ENCODE measurements at places on chromosomes 12 and 14.
A peak's percentile ranks its signal among the peaks of the same experiment; 100 is the strongest.

DNA sequence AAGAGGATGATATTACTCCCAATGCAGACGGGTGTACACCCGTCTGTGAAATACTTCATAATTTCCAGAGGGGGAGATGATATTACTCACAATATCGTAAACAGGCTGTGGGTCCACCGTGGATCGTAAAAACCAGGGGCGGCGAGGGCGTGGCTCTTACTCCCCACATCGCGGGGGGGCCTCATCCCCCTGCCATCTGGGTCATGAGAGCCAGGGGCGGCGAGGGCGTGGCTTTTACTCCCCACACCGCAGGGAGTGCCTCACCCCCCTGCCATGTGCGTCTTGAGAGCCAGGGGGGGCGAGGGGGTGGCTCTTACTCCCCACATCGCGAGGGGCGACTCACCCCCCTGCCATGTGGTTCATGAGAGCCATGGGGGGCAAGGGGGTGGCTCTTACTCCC is 86.2 kb upstream of the GNG2 start:
- no peak for DNase-seq

DNA sequence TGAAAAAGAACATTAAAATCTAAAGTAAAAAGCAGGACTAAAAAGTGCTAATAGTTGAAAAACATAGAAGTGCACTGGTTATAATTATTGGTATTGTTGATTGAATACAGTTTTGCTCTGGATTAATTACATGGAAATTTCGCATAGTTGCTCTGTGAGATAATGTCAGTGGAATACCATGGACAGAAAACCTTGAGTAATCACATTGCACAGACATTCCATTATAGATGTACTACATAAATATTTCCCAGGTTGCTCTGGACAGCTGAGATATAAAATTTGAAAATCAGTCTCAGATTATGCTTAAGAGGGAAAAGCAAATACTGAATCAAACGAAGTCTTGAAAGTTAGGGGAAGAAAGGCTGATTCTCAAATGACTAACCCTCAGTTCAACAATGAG is 439.3 kb upstream of the FLRT2 start:
- DNase-seq, result peak; percentile 14

DNA sequence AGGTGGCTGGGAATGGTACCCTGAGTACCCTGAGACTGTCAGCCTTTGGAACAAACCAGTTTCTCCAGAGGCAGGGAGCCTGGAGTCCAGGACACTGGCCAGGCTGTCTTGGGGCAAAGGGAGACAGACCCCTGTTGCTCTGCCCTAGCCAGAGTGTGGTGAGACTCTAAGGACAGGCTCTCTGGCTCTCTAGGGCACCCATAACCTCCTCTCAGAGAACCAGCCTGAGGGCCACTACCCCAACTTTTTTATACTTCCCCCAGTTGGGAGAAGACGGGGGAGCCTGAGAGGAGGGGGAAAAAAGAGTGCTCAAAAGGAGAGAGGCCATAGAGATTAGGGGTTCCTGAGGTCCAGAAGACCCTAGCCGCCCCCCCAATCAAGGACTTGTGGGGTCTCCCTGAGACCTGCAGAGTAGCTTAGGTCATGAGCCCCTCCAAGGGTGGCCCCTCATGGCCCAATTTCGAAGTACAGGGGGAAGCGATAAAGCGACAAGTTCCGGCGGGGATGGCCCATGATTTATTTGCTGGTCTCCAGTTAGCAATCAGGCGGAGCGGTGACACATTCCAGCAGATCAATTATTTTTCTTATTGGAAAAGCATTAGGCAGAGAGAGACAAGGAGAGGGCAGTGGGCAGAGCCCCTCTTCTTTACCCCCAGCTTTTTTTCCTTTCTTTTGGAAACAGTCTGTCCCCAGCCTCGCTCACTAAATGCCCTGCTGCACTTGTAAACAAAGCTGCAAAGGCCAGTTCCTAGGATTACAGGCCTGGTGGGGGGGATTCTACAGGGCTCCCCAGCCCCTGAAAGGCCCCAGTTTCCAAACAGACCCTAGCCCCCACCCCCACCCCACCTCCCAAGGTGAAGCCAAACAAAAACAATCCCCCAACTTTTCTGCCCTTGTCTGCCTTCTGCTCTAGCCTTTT is 1.5 kb downstream of the HOXC8 start:
- DNase-seq, result no peak

DNA sequence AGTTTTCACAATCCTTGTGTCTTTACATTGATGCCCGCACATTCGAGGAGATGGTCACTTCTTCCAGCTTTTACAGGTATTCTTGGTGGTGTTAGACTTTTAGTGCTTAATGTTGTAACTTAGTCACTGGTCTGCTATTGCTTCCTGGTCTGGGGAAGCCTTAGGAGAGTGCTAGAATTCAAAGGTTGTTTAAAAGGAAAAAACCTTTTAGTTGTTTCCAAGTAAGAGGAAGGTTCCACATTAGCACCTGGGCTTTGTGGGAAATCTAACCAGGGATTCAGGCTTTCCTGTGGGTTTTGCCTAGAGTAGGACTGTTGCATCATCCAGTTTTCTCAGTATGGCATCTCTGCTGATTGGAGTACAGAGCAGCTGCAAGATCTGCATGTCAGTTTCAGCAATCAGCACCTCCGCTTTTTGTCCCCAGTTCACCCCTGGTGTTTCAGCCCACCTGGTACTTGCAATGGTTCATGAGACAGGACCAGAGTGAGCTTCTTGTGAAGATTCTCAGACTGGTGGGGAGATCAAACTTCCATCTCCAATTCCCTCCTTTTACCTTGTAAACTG is 44.0 kb upstream of the PLBD1 start:
- DNase-seq, result no peak

DNA sequence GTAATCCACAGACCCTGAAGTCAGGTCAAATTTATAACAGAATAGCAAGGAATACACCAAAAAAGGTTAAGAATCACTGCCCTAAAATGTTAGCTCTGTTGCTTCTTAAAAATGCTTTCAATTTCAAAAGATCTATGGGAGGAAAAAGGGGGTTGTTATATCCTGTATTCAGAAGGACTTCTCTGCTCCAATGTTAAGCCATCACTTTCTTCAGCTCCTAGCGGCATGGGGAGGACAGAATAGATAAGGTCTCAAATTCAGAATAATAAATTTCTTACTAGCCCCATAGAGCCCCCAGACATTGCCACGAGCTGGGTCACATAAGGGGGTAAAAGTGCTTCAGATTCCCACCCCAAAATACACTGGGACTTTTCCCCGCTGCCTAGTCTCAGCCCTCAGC is 49.8 kb downstream of the CPM start:
- no peak for DNase-seq

DNA sequence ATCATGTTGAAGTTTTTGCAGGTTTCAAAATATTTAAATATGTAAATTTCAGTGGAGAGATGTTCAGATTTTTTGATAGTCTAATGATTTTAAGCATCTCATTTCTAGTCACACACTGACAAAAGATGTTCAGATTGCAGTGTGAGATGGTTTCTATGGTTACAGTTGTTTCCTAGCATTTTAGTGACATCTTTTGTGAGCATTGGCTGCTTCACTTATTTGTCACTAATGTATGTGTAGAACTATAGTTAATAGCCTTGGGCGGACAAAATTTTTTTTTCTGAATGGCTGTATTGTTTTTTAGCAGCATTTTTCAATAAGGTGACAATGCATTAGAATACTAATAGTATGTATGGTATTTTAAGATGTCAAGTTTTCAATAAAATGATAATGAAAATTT is 315.6 kb upstream of the PRKD1 start:
- no peak for DNase-seq

- peak; percentile 94 for DNase-seq
Observed at GRCh38 chr12:104535369-104535768, 78.6 kb downstream of the CHST11 start.

GRCh38 chr14:41668356-41668755 is 61.7 kb downstream of the LRFN5 start:
- peak; percentile 7 for DNase-seq

Data from AG10803 (cell line).